Glutamatergic neuron (in vitro differentiated cells): ENCODE measurements at places on chromosomes 3 and 15.
A peak's percentile ranks its signal among the peaks of the same experiment; 100 is the strongest.

DNA sequence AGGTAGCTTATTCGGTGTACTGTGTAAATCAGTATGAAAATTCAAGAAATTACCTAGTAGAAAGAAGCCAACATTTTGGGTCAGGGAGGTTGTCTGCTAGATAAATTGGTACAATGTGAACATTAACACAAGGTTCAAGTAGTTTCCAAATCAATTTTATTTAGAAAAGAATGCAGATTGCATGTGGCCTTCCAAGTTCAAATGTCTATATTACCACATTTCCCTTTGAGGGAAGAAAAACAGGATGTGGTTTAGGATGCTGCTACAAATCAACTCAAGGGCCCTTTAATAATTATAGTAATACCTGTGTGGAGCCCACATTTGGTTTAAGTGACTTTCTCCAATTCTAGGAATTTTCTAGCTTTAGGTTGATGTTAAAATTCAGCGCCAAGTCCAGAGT, 57.5 kb downstream of the CADPS start:
- no peak for DNase-seq

- DNase-seq: no peak
These were observed 153.7 kb upstream of the TLE3 start for GRCh38 chr15:70251246-70251990.

DNA sequence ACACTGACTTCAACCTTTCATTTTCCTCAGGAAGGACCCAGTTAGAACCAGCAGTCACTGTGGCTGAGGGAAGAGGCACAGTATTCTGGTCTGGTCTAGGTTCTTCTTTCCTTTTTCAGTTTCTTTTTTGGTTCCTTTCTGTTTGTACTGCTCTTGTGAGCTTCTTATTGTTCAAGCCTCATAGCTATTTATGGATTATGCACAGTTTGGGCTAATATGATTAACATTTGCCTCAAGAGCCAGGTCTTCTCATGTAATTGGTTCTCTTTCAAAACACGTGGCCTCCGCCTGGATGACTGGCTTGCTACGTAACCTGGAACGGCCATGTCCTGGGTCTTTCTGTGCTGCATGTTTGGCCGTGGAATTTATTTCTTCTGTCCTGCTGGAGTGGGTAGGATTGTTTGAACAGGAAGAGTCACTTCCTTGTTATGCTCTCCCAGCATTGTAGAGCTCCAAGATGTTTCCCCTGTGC, 43.3 kb downstream of the RBMS3 start:
- no peak for DNase-seq

DNA sequence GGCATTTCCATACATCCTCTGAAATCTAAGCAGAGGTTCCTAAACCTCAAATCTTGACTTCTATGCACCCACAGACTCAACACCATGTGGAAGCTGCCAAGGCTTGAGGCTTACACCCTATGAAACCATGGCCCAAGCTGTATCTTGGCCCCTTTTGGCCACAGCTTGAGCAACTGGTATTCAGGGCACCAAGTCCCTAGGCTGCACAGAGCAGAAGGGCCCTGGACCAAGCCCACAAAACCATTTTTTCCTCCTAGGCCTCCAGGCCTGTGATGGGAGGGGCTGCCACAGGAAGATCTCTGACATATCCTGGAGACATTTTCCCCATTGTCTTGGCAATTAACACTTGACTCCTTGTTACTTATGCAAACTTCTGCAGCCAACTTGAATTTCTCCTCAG, 54.4 kb upstream of the IL12A start:
- DNase-seq: no peak

DNA sequence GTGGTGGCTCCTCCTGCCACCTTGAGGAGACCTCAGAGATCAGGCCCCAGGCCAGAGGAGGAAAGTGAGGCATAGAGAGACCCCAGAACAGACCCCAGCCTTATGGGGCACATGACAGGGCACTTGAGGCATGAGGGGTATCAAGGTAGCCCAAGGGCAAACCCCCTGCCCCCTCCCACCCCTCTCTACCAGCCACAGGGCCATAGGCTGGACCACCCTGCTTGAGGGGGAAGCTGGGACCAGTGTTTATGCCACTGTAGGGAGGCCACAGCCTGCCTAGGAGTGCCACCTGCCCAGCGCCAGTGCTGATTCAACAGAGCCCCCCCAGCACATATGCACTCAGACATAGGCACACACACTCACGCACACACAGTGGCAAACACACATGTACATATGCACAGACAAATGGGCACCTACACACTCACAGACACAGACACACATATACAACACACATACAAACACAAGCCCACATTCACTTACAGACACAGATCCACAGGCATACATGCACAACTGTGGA, 10.3 kb downstream of the MYL3 start:
- peak; percentile 1 for DNase-seq

- no peak for DNase-seq
These were observed 229.7 kb downstream of the ISL2 start for GRCh38 chr15:76566276-76566675.

DNA sequence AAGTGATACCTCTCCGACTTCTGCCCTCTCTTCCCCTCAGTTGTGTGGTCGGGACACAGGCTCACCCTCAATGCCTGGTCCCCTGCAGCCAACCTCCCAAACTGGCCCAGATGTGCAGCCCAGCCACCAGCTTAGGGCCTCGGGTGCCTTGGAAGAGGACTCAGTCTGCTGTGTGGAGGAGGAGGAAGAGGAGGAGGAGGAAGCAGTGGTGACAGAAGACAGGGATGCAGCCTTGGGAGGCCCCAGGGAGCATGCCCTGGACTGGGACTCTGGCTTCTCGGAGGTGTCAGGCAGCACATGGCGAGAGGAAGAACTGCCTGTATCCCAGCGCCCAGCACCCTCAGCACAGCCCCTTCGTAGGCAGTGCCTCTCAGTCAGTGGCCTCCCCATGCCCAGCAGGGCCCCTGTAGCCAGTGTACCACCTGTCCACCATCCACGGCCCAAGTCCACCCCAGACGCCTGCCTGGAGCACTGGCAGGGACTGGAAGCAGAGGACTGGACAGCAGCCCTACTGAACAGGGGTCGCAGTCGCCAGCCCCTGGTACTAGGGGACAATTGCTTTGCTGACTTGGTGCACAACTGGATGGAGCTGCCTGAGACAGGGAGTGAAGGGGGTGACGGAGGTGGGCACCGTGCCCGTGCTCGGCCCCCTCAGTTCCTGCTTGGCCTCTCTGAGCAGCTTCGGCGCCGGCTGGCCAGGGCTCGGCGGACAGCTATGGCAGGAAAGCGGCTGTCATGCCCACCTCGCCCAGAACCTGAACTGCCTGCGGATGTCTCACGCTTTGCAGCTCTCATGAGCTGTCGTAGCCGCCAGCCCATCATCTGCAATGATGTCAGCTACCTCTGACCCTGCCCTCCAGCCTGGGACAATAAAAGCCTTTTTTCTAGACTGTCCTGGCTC, 1.3 kb downstream of the INKA1 start:
- DNase-seq: no peak

GRCh38 chr3:30476368-30477084, 129.9 kb upstream of the TGFBR2 start:
- DNase-seq: no peak

DNA sequence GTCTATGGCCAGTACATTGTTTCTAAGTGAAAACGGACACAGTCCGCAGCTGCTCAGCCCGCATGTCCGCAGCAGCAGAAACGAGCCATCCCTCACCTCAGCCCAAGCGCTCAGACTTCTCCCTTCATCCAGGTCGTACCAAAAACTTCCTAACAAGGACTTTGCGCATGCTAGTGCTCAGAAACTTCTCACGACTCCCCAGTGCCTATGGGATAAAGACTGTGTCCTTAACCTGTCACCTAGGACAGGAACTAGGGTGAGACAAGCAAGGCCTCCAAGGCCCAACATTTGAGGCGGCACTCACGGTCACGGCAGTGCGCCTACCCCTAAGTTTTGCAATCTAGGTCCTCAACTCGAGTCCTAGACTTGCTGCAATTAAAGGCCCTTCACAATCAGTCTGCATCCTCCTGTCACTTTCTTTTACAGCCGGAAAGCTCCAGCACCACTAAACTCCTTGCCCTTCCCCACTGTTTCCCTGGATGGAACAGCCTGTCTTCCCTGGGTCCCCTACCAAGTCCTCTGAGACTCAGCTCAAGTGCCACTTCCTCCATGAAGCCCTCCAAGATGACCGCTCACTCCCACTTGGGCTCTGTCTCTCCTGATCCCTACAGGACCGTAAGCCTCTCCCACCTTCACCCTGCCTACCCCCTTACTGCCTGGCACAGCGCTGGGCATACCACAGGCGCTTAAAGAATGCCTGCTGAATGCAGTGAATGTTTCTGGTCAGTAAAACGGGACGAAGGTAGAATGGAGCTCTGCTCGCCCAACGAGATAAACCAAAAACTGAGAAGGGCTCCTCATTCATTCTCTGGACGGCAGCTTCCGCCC, 1.2 kb downstream of the CLN6 start:
- DNase-seq: no peak

GRCh38 chr3:46873521-46873920, 4.0 kb upstream of the PTH1R start:
- DNase-seq: no peak
